Nucleus accumbens (tissue), 56 donors: ENCODE measurements at places on chromosomes 16 and 17.

DNA sequence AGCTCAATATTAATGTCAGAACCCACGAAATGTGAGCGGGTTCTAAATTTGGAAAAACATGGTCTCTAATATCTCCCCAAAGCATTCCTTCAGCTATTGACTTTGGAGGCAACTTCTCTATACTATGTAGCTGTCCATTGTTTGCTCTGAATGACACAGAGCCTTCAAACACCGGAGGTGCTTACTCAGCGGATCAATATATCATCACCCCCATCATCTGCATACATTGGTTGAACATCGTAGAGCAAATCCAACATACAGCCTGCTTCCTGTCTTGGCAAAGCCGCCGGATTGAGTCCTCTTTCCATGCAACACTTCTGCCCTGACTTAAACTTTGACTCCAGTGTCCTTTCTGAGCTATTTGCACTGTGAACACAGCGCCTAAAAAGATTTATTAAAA is 61.3 kb downstream of the C17orf67 start:
- no peak for DNase-seq

DNA sequence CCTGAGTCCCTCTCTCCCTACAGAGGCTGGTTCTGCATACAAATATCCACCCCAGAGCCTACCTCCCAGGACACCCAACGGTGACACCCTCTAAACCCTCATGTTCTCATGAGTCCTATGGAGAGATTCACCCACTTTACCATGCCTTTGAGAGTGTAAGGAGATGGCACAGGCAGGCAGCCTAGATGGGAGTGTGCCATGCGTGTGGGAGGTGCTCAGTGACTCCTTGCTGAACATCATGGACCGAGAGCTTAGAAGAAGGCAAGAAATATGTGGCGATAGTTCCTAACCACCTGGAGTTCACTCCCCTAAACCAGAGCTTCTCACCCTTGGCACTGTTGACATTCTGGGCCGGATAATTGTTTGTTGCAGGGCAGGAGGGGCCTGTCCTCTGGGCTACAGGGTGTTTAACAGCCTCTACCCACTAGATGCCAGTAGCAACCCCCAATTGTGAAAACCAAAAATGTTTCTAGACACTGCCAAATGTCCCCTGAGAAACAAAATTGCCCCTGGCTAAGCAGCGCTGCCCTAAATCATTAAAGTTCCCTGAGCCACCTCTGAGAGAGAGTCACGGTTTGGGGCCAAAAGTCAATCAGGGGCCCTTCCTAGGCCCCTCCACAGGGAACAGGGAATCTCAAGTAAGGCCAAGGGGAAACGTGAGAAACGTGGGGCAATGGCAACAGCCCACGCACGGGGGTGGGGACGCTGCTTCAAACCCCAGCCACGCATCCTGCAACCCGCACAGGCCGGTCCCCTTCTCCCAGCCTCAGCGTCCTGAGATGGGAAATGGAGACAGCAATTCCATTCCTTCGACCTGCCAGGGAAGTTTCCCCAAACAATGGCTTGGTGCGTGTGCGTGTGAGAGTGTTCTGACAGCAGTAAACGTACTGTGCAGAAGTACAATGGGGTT is 66.8 kb downstream of the C16orf78 start:
- DNase-seq: no peak

DNA sequence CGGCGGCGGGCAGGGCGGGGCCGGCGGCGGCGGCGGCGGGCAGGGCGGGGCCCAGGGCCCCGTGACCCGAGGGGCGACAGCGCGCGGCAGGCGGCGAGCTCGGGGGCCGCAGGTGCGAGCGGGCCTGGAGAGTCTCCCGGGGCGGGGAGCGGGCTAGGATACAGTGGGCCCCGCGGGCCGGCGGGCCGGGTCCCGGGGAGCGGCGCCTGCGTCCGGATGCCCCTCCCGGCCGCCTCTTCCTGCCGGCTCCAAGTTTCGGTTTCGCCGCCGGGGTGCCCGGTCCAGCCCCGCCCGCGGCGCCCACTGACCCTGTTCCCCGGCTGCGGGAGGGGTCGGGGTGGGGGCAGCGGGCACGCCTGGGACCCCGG is at the start of gene RNF213:
Gene RNF213 (plus strand): TSS at position 62 of the 368 bp plus-strand sequence. CDS start 2,830 bp downstream, outside the sequence.
- no peak for DNase-seq

DNA sequence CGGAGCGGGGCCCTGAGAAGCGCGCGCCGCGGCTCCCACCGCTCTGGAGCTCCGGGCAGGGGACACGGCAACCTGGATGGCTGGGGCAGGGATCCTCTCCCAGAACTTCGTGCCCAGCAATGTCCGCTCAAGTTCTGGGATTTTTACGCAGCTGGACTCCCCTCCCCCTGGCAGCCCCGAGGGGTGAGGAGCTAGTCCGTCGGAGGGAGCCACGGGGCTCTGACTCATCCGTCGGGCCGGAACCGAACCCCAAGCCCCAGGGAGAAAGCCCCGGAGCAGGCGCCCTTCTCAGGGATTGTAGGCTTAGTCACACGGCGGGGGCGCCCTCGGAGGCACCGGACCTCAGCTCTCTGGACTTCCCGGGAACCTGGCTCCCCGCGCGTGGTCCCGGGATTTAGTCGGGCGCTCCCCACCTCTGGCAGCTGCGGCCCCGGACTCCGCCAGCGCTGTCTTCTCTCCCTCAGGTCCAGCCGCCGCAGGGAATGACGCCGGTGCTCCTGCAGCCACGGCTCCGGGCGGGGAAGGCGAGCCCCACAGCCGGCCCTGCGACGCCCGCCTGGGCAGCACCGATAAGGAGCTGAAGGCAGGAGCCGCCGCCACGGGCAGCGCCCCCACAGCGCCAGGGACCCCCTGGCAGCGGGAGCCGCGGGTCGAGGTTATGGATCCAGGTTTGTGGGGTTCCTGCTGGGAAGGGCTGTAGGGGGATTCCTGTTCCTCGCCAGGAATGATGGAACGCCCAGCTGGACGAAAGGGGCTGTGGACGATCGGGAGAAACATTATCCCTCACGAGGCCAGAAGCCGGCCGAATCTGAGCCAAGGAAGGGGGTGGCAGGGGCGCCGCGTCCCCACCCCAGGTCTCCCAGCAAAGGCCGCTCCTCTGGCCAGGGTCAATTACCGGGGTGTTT is 830 bp downstream of the SPHK1 start:
- DNase-seq: no peak

GRCh38 chr16:78894886-78895285 is 705.7 kb downstream of the MAF start:
- DNase-seq: no peak
